ENCODE measurements at places on chromosomes 13 and 19.

- DNase-seq: no peak
Observed at GRCh38 chr19:52592301-52592700, 22.2 kb downstream of the ZNF701 start.

DNA sequence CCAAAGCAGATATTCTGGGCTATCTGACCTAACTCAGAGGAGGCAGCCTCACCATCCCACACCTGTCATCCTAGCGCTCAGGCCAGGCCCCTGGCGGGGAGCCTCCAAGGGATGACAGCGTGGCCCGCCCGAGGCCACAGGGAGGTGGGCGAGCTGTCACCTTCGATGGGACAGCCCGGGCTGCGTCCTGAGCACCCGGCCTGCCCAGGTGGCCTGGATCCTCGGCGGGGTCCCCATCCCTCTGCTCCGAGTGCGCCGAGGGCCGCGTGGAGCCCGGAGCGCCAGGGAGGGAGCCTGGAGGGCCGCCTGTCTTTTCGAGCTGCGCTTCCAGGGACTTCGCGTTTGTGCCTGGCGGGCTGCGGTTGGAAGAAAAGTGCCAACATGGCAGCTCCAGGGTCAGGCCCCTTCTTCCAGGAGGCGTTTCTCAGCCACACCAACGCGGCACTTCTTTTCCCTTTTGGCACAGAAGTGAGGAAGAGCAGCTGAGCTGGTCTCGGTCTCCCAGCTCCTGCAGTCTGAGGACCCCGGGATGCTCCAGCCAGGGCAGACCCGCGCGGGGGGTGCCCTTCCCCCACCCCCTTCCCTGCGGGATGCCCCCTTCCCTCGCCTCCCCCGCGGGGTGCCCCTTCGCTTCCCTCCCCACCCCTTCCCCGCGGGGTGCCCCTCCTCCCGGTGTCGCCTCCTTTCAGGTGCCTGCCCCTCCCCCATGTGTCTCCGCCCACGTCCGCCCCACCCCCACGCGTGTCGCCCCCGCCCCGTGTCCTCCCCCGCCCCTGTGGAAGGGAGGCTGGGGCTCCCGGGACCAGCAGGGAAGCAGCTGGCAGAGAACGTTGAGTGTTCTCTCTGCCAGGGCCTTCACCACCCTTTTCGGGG is 42.3 kb downstream of the GJA3 start:
- no peak for DNase-seq

DNA sequence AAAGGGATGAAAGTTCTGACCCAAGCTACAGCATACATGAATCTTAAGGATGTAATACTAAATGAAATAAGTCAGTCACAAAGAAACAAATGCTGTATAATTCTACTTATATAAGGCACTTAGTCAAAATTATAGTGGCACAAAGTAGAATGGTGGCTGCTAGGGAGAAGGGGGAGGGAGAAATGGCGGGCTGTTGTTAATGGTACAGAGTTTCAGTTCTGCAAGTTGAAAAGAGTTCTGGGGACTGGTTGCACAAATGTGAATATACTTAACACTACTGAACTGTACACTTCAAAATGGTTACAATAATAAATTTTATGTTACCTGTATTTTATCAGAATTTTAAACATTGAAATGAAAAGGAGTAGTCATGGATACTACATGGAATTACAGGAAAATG is 48.9 kb upstream of the CLDN10 start:
- no peak for DNase-seq

- DNase-seq: no peak
Observed at GRCh38 chr19:17720440-17720839, 1.2 kb downstream of the MAP1S start.

- no peak for DNase-seq
Observed at GRCh38 chr19:1773184-1773583, 19.9 kb downstream of the ONECUT3 start.

GRCh38 chr13:44869167-44869566 is 120.1 kb downstream of the NUFIP1 start:
- DNase-seq: no peak

DNA sequence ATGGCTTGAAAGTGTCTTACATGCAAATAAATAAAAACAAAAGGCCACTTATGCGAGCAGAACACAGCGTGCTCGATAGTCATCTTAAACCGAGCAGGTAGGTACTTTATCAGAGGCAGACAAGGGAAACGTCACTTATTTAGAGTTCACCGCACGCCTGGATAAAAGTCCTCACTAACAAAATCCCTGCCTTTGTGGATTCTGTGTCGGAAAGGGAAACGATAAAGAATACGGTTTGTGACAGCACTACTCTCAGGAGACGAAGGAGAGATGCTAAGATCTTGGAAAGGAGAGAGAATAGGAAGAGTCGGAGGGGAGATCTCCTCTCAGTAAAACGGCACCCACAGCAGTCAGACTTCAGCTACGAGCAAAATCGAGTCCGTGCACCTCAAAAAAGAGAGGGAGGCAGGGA is 581 bp downstream of the RCBTB1 start:
- DNase-seq: no peak

GRCh38 chr13:102825921-102826706 is 19.7 kb upstream of the ERCC5 start:
- DNase-seq: no peak

Data from inflammatory macrophage treated with lipopolysaccharide for 4 hours (primary cell).